Body of pancreas (tissue), 4 donors: ENCODE measurements at places on chromosomes 12 and 14. TPM values are rescaled to one million over a fixed set of nuclear protein-coding genes. Genes with fewer than 3 reads are reported as not detected.

The SLC38A4 gene
- 8.0 TPM for total RNA-seq

The PSEN1 gene
- total RNA-seq, result 21.8 TPM

The TAS2R19 gene
- total RNA-seq, result 4.2 TPM

DNA sequence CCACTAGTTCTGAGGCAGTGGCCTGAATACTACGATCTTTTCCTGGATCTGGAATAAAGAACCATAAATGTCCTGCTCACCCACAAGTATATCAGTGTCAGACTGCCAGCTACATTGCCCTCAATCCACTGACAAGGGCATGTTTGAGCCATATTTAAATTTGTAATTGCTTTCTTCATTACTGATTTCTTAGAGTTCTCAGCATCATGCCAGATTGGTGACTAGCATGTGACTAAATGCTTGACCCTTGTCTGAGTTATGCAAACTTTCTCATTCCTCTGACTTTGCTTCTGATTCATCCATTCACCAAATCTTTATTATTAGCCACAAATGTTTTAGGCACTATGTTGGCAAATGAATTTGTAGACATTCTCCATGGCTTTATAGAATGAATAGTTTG, 143.6 kb upstream of the SLC16A7 start:
- no peak for DNase-seq

DNA sequence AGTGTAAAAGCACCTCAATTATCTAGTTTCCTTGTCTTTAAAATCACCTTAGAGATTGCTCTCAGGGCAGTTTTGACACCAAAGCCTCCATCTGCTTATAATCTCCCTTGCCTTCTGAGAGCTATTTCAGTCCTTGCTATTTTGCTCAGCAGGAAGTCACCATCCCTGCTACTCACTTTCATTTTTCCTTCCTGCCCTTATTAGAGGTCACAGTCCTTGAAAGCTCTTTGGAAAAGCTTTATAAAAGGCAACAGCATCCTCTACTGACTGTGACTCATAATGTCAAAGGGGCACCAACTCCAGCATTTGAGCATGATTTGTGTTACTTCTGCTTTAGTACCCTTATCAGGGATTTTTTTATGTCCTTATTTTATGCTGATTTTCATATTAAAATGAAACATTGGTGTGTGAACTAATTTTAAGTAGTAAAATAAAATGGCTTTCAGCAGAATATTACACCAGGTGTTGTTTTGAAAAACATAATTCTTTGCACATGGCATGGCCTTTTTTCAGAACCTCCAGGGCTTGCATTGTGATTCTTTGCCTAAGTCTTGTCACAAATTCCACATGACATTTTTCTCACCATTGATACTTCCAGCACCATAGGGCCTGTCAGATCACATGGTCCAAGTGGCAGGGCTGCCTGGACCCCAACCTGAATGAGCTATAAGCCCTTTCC, 213.0 kb downstream of the ADAMTS20 start:
- peak; percentile 8 for DNase-seq

GRCh38 chr12:88644946-88645702, 64.9 kb upstream of the KITLG start:
- DNase-seq, result no peak

- no peak for DNase-seq
These were observed 8.5 kb upstream of the FGF23 start for GRCh38 chr12:4388032-4388431.

GRCh38 chr14:90375934-90376333, 20.9 kb upstream of the CALM1 start:
- DNase-seq, result no peak

DNA sequence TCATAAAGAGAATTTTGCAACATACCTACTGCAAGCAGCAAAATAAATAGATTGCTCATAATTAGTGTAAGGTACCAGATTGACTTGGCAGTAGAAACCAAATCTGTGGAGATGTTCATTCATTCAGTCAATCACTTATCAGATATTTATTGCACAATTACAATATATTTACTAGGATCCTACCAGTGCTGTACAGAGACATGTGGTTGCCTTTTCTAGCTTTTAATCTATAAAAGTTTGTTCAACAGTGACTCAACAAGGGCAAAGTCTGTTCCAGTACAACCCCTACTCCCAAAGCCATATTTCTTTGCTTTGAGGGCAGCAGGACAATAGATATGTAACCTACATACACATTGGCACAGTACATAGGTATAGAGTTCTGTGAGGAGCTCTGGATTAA, 27.3 kb downstream of the ABCD2 start:
- DNase-seq, result no peak

The CCDC177 gene
- total RNA-seq, result not detected

GRCh38 chr12:26668847-26669246, 164.1 kb downstream of the ITPR2 start:
- no peak for DNase-seq

- DNase-seq, result no peak
These were observed 76.3 kb upstream of the PSMC1 start for GRCh38 chr14:90179809-90180779.

The RPL41 gene
- total RNA-seq, result 2,214 TPM

The NGB gene
- total RNA-seq, result not detected

DNA sequence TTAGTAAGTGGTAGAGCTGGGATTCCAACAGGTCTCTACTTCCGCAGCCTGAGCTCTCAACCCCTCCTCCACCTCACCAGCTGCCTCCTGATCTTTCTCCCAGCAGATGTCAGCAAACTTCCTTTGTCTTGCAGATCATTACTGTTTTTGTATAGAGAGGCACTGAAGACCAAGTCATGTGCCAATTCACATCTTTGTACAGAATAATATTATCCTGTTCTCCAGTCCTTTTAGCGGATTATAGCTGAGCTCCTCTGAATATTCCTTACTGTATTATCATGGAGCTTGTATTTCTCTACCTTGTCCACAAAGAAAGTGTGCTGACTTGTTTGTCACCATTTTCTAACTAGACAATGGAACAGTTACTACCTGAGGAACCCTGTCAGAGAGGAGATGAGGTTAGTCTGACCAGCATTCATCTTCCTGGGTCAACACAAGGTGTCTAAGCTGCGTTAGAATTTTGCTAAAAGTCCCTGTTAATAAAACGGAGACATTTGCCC, 142.3 kb upstream of the ARHGAP5 start:
- DNase-seq, result peak; percentile 27

- no peak for DNase-seq
These were observed 278.7 kb downstream of the ITPR2 start for GRCh38 chr12:26554332-26554731.

DNA sequence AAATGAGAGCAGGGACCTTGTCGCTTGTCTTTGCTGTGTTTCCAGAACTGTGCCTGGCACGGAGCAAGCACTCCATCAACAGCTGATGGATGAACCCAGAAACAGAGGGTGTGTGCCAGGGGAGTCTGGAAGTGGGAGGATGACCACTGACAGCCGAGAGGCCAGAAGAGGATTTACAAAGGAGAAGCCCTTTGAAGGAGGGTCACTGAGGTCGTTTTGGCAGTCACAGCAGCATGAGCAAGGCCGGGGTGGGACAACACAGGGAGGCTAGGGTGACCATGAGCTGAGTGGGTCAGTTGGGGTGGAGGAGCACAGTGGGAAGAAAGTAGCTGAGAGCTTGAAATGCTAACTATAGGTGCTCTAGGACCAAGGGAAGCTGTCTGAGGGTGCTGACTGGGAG, 199.6 kb downstream of the NTF3 start:
- no peak for DNase-seq

The PTPRQ gene
- total RNA-seq, result 0.52 TPM

DNA sequence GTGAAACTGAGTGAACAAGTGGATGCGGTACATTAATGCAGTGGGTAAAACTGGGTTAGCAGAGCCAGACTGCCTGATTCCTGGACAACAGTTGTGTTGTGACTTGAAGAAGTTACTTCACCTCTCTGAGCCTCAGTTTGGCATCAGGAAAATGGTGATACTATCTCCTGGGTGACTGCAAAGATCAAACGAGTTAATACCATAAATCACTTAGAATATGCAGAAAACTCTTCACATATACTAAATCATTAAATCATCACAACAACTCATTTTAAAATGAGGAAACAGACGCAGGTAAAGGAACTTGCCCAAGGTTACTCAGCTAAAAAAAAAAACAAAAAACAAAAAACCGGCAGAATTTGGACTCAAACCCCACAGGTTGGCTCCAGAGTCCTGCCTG, 811 bp downstream of the MTERF2 start:
- DNase-seq, result no peak

GRCh38 chr12:94074980-94075629, 73.3 kb upstream of the PLXNC1 start:
- peak; percentile 38 for DNase-seq

The ZNF839 gene
- 22.1 TPM for total RNA-seq

The GLT1D1 gene
- total RNA-seq, result not detected

The SCNN1A gene
- total RNA-seq, result 112 TPM
